T-helper 9 cell (primary cell): ENCODE measurements at places on chromosomes 1 and 21.

GRCh38 chr1:100510451-100510850, 27.5 kb upstream of the GPR88 start:
- DNase-seq: no peak

GRCh38 chr1:84896279-84896678, 3.3 kb upstream of the LPAR3 start:
- DNase-seq: no peak

DNA sequence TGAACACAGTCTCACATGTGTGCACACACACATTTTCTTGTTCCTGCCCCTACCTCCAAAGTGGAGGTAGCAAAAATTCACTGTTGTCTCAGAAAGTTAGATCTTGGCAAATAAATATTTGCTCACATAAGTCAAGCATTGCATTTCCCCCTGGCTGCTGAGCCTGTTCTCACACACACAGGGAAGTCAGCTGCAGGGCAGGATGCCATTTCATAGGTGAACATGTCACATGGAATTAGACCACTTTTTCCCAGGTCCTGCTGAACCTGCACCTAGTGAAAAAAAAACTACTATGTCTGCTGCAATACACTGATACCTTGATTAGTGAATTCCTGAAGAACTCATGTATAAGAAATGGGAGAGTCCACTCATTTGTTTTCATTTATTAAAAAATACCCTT, 5.3 kb upstream of the CD55 start:
- DNase-seq: no peak

- no peak for DNase-seq
Measured at GRCh38 chr1:21077085-21077484, 99.6 kb downstream of the EIF4G3 start.

DNA sequence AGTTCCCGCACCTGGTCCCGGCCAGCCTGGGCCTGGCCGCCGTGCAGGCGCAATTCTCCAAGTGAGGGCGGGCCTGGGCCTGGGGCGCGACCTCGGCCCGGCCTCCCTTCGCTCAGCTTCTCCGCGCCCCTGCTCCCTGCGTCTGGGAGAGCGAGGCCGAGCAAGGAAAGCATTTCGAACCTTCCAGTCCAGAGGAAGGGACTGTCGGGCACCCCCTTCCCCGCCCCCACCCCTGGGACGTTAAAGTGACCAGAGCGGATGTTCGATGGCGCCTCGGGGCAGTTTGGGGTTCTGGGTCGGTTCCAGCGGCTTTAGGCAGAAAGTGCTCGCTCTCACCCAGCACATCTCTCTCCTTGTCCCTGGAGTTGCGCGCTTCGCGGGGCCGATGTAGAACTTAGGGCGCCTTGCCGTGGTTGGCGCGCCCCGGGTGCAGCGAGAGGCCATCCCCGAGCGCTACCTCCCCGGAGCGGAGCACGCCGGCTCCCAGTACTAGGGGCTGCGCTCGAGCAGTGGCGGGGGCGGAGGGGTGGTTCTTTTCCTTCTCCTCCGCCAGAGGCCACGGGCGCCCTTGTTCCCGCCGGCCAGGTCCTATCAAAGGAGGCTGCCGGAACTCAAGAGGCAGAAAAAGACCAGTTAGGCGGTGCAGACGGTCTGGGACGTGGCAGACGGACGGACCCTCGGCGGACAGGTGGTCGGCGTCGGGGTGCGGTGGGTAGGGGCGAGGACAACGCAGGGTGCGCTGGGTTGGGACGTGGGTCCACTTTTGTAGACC, 1.2 kb downstream of the OLIG1 start:
- no peak for DNase-seq

DNA sequence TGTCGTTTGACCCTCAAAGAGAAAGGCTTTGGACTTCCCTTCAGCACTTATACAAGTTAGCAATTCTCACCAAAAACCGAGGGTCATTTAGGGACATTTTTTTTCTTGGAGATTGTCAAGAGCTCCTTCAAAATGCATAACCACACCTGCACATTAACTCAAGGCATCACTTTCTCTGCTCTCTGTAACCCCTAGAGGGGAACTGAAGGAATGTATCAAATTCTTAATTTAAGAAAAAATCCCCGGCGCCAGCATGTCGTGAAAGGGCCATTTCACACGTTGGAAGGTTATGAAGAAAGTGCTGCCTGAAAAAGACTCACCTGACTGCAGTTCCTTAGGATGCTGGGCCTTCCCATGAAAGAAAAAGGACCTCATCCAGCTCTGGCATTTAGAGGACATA, 131.6 kb upstream of the ZC3H12A start:
- DNase-seq: no peak

DNA sequence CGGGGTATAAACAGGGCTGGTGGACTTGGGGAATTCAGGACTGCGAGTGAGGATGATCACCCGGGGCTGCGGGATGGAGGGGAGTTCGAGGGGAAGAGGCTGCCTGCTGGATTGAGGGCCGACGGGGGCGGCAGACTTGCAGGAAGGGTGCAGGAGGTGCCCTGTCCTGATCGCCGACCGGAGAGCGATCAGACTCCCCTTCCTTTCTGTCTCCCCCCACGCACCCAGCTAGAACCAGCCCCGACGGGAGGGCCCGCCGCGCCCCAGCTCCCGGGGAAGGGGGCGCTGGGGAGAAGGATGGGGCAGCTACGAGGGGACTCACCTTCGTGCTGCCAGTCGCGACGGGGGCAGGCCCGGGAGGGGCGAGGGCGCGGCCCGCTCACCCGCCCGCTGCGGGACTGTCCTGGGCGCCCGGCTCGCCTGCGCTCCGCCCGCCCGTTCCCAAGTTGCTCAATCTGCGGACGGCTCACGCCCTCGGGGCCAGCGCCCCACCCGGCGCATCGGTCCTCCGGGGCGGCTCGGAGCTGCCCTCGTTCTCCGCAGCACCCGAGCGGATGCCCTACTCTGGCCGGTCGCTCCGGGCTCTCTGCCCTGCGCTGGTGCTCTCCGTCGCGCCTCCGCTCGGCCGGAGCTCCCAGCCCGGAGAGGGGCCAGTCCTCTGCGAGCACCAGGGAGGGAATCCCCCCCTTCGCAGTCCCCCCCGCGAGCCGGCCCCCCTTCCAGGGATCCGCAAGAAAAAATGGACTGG, at the start of gene RSPO1:
TSS of gene RSPO1 (minus strand) at position 649 of the 748 bp plus-strand sequence. CDS start 5,231 bp downstream, outside the sequence.
- no peak for DNase-seq

GRCh38 chr1:156813750-156814570, 2.7 kb downstream of the SH2D2A start:
- peak; percentile 78 for DNase-seq

GRCh38 chr1:234909307-234909810, 219.3 kb downstream of the TOMM20 start:
- DNase-seq: no peak

DNA sequence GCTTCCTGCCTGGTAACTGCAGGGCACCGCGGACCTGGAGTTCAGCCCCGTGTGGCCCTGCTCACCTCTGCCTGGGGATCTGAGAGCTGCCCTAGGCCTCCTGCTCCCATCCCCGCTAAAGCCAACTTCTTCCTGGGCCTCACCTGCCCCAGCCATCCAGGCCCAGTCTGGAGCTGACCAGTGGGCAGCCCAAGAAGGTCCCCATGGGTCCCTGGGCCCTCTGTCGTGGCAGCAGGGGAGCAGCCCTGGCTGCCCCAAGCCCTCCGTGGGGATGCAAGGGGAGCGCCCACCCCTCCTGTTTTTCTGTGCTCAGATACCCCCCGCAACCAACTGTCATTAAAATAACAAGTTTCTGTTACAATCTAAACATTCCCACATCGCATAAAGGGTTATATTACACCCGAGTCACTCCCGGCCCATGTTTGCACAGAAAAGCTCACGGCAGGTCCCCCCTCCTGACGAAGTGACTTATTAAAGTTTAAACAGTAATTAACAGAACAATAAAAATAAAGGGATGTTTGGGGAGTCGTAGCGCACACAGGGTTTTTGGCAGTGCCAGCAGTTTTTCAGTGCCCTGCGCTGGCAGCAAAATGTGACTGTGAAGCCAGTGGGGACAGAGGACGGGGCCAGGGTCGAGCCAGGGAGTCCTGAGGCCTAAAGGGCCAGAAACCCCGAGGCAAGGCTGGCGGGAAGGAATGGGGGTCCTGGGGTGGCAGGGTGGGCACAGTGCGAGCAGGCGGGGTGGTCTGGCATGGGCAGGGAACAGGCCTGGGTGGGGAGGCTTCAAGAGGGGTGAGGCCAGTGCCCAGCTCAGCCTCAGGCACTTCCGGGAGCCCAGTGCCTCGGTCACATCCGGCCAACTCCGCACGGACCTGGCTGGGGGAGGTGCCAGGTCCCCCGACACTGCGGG, 121.5 kb downstream of the CASZ1 start:
- no peak for DNase-seq

GRCh38 chr1:47941609-47942239, 55.5 kb downstream of the TRABD2B start:
- no peak for DNase-seq

DNA sequence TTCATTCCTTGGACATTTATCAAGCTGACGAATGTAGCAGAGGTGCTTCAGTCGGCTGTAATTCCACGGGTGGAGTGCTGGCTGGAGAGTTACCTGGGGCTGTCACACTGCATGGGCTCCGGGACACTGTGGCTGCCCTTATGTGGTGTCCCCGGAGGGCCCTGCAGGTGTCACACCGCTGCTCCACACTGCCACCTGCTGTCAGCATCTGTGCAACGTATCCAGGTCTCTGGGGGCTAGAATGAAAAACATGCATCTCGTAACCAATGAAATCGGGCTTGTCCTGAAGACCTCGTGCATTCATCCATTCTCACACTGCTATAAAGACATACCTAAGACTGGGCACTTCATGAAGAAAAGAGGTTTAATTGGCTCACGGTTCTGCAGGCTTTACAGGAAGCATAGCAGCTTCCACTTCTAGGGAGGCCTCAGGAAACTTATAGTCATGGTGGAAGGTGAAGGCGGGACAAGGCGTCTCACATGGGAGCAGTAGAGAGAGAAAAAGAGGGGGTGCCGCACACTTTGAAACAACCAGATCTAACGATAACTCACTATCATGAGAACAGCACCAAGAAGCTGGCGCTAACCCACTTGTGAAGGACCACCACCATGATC, 46.7 kb upstream of the PCBP3 start:
- DNase-seq: peak; percentile 89

DNA sequence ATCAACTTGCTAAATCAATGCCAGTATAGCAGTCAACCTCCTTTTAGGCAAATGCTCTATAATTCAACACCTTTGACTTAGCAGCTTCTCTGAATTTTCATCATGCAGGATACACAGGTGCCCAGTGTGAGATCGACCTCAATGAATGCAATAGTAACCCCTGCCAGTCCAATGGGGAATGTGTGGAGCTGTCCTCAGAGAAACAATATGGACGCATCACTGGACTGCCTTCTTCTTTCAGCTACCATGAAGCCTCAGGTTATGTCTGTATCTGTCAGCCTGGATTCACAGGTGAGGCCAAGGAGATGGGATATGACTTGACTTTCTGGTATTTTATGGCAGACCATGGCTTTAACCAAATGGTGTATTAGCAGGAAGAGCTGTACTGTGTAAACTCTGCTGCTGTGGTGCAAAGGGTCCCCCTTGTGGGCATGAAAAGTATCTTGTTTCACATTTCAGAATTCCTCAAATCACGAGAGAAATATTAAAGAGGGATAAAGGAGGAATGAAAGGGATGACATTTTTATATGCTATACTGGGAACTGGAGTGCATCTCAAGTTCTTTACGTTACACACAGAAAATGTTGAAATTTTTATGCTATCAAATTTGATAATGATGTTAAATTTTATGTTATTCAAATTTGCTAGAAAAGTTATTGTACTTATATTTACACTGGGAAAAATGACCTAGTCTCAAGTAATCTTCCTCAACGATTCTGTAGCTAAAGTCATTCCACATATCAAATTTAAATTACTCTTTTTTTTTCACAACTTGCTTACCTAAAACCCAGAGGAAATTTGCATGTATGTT, 88.9 kb downstream of the CRB1 start:
- no peak for DNase-seq

GRCh38 chr1:1222575-1223225, 8.7 kb upstream of the TNFRSF4 start:
- no peak for DNase-seq

- no peak for DNase-seq
Measured at GRCh38 chr1:25538191-25538767, 5.1 kb upstream of the LDLRAP1 start.

DNA sequence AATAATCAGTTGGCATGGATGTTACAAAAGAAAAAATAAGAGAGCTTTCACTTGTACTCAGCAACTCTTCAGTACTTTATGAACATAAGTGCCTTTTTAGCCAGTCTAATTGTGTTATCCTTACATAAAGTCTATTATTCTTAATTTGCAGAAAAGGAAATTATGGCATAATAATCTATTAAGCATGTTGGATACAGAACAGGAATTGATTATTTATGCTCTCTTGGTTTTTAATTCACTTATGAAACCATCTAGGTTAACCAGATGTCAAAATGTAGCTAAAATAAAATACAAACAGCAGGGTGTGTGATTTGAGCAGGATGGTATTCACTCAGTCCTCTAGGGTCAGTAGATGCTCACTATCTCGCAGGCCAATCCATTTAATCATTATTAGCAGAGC, 79.7 kb downstream of the PLPPR5 start:
- no peak for DNase-seq

DNA sequence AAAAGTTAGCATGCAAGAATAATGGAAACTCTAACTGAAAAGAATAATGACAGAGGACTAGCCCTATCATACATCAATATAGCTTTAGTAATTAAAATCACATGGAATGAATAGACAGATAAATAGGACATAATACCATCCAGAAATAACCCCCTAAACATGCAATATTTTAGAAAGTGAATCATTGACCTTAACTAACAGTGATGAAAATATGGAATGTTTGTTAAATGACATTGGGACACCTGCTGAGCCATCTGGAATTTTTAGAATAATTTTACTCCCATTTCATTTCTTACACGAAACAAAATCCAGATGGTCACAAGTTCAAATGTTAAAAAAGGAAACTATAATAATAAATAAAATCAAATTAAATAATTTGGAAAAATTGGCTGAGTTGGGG, 53.1 kb upstream of the FMO3 start:
- DNase-seq: no peak

GRCh38 chr1:167149793-167150491, 56.1 kb downstream of the STYXL2 start:
- DNase-seq: no peak

DNA sequence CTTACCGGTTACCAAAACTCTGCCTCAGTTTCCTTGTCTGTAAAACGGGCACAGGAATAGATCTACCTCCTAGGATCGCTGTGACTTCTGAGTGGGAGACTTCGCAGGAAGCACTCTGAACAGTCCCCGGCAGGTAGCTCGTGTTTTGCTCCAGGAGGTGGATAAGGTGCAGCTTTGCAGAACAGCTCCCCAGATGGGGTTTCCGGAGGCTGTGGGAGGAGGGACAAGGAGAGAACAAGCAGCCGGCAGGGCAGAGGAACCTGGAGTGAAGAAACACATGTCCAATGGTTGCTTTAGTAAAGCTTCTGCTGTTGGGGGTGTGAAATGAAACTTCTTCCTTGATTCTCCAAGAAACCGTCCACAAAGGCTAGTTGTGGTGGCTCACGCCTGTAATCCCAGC, 95.5 kb upstream of the TARDBP start:
- DNase-seq: no peak

GRCh38 chr1:43279666-43280065, 5.7 kb downstream of the C1orf210 start:
- DNase-seq: no peak
